Esophagus squamous epithelium (tissue), 5 donors: ENCODE measurements at places on chromosomes 12 and 14.

DNA sequence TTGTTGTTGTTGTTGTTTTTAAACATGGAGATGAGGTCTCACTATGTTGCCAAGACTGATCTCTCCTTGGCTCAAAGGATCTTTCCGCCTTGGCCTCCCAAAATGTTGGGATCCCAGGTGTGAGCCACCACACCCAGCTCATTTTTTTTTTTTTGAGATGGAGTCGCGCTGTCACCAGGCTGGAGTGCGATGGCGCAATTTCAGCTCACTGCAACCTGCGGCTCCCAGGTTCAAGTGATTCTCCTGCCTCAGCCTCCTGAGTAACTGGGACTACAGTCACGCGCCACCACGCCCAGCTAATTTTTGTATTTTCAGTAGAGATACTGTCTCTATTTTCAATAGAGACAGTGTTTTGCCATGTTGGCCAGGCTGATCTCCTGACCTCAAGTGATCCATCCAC lies 4.9 kb upstream of the CLIP1 start:
- no peak for DNase-seq

DNA sequence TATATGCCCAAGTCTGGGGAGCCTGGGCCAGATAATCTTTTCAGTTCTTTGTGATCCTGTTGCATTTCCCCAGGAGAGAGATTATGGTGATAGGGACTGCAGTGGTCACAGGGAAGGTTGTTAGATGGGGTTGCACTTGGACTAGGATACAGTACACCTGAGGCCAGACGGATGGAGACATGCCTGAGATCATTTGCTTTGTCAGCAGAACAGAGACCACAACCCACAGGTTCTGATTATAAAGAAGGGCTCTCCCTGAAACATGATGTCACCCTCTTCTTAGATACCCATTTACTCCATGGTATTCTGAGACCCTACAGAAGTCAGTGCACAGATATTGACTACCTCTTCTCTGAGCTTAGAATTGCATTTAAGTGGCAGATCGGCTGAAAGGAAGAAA lies 200.9 kb upstream of the IGF1 start:
- DNase-seq, result no peak

GRCh38 chr14:59630288-59630963 lies 53.8 kb upstream of the CCDC175 start:
- no peak for DNase-seq

DNA sequence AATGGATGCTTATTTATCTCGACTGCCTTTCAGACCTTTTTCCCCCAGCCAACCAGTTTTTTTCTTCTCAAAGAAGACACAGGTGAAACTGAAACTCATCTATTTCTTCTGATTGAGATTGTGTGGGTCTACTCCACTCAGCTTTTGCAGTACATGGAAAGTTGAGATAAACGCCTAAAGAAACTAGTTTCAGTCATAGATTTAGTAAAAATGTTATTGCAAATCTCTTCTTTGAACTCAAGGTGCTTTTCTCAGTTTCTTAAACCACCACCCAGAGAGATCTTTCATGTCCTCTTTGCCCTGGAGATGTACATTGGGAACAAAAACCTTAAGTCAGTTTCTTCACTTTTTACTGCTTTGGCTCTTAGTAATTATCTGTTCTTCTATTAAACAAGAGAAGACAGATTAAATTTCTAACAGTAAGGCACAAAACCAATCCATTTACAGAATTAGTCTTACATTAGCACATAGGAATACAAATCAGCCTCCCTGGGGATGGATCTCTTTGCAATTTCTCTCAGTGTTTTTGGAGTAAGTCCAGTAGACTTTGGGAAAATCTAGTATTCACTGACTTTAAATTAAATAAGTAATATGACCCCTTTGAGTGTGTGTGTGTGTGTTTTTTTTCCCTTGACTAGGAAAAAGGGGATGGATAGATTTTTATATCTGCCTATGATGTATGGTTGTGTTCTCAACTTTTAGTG lies 11.6 kb downstream of the FBXW8 start:
- DNase-seq, result no peak

DNA sequence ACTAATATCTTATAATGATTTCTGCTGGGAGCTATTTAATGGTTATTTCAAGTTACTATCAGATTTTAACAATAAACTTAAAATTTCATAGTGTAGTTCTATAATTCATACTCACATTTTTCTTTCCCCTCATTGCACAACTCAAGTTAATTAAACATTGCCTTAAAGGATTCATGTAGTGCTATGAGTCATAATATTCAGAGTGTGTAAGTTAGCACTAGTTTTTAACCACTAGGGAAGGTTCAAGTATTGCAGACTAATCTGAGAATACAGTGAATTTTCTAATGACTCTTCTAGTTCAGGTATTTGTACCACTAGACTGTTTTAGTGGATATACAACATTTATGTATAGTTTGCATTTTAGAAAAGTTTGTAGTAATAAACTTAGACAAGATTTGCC lies 49.9 kb downstream of the FOXA1 start:
- no peak for DNase-seq

DNA sequence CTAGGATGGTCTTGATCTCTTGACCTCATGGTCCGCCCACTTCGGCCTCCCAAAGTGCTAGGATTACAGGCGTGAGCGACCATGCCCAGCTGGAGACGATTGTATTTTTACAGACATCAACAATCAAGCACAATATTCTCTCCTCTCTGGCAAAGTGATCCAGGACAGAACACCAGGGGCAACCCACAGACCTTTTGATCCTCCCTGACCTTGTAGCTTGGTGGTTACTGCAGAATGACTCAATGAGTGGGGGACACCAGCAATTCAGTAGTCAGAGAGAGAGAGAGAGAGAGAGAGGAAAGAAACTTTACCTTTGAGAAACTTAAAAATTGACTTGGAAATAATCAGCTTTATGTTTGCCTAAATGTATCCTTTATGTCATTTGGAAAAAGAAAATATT lies 51.2 kb downstream of the DRAM1 start:
- no peak for DNase-seq

DNA sequence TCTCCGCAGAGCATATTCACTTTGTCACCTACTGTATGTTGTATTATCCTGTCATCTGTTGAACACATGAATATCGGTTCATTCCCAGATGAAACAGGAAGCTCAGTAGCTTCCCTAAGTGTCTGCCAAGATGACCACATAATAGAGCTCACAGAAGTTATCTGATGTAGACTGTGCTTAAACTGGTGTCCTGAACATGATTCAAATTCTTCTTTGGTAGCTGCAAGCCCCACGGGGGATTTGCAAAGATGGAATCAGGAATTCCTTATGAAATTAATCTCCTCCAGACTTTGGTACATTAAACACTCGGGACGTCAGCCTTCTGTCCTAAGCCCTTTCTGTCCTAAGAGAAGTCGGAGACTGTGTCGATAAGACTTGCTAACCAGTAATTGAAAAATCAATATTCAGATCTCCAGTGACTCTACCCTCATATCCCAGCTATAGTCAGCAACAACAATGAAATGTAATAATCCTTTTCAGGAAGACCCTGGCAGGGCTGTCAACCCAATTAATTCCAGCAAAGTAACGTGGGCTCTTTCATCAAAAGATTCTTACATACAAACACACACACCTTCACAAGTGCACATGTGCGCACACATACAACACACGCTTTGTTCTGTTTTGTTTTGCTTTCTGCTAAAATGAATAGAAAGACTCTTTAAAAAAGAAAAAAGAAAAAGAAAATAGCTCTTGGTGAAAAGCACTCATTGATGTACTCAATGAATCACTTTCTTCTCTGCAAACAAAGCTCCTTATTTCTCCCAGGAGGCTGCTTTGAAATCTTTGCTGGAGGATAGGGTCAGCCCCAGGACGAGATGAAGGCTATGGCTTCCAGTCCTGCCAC lies 127.2 kb downstream of the RIMBP2 start:
- DNase-seq, result no peak

- no peak for DNase-seq
Measured at GRCh38 chr14:49121246-49121645, 464.9 kb downstream of the RPS29 start.
